ENCODE measurements at places on chromosomes 6 and 20. TPM values are rescaled to one million over a fixed set of nuclear protein-coding genes. Genes with fewer than 3 reads are reported as not detected.

The HLA-DPB1 gene
- polyA plus RNA-seq: 62.2 TPM

The TRAPPC3L gene
- polyA plus RNA-seq: not detected

The RIMS1 gene
- polyA plus RNA-seq: not detected

The LY6G6C gene
- polyA plus RNA-seq: not detected

The RAD21L1 gene
- not detected for polyA plus RNA-seq

The ADAM33 gene
- not detected for polyA plus RNA-seq

The SLC22A16 gene
- polyA plus RNA-seq: not detected

The HDGFL1 gene
- not detected for polyA plus RNA-seq

The TNFAIP3 gene
- polyA plus RNA-seq: 84.3 TPM

Data from naive thymus-derived CD8-positive, alpha-beta T cell (primary cell).